Activated CD8-positive, alpha-beta memory T cell treated with anti-CD3 and anti-CD28 coated beads for 1 hour (primary cell): ENCODE measurements at places on chromosomes 5 and 9.

DNA sequence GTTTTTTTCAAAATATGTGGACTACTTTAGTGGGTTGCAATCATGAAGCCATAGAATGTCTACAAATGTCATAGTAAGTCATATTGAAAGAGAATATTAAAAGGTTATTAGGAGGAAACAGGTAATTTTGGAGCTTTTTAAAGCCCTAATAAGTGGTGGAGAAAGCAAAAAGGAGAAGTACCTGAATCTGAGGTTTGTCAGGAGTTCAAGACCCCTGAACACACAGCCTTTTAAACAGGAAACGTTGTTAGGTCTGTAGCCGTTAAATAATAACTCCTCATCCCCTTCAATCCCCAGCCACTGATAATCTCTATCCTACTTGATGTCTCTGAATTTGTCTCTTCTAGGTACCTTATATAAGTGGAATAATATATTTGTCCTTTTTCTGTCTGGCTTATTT is 51.1 kb downstream of the SPEF2 start:
- DNase-seq, result no peak

DNA sequence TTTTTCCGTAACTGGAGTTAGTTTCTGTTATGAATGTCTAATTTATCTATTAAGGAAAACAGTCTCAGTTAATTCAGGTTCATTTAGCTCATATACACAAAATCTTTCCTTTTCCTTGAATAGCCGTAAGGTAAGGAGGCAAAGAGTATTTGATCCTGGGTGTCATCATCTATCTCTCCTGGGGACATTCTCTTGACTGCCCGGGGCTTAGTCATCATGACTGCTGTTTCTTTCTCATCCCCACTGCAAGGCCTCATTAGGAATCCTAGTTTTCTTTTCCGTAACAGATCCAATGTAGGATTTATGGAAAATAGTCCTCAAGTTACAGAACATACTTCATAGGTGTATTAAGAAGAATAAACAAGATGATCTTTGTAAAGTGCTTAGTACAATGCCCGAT is 134.9 kb upstream of the CHD1 start:
- DNase-seq, result no peak

DNA sequence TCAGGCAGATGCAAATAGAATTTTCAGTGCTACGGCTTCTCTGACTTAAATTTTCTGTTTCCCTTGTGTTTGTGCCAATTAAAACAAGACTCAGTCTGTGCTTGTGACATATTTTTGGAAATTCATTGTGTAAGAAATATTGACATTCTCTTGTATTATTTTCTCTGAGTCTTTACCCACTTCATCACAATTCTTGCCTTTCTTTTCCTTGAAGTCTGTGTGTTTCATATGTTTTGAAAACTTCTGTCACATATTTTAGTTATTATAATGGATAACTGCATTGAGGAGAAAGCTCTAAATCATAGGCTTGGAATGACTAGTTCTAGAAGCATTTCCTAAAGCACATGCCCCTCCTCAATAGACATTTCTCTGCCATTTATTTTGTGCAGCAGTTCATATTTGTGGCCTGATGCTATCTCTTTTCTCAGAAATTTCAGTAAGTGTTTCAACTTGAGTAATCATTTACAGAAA is 206.6 kb downstream of the PALM2AKAP2 start:
- no peak for DNase-seq

GRCh38 chr5:9865574-9865973 is 235.4 kb upstream of the TAS2R1 start:
- DNase-seq, result no peak

DNA sequence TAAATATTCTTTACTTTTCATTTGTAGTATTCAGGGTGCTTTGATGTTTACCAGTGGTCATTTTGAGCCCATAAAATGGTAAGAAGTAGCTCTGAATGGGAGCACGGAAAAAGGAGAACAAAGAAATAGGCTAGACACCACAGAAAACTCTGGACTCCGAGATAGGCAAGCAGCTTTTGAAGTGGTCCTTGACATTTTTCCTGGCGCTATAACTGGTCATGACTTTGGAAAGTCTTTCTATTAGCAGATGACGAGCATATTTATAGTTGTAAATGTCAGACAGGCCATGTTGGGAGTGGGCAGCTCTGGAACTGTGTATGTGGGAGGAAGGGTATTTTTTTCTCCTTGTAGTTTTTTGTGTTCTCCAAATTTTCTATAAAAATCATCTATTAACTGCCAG is 126.1 kb upstream of the POC5 start:
- DNase-seq, result no peak
